ENCODE measurements at places on chromosomes 12 and 14.

DNA sequence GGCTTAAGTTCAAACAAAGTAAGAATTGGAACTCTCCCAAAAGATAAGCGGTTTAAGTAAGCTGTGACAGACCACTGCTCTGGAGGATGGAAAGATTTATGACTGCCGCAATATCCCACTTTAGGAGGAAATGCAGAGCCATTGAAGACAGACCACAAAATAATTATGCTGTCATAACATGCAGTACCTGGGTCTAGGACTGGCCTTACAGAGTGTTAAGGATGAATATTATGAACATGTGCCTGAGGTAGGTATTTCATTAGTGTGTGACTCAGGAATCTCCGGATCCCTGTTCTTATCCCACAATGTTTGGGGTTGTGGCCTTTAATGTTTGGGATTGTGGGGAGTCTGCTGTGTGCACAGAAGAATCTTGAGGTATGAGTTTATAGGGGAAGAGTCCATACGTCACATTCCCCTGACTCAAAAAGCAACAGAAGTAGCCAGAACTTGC lies 114.9 kb downstream of the SAMD4A start:
- no peak for DNase-seq

DNA sequence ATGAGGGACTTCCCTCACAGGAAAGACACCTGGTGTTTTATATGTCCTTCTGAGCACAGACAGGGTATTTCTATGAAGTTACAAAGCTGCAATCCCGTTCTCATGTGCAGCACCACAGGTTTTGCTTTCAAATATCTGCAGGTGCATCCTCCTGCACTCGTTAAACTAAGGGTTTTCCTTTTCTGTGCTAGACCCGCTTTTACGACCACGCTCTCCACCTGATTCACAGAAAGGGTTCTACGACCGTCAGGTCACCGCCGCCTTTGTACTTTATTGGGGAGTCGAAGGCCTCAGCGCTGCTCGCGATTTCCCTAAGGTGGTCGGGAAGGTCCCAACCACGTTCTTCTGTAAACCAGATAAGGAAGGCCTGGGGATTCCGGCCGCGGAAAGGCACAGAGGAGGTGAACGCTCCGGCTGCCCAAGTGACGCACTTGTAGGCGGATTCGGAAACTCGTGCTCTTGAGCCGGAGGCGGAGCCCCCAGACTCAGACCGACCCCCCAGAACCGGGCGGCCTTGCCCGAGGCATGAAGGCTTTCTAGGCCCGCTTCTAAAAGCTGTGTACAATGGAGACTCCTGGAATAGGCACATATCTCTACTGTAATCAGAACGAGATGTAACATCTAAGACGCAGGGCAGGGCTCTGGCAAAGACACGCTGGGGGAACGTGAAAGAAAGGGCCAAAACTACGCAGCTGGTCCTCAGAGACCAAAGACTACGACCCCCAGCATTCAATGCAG lies 995 bp upstream of the HSP90B1 start:
- DNase-seq = peak; percentile 90

- DNase-seq = no peak
Measured at GRCh38 chr12:57498132-57498502, 10.2 kb downstream of the MARS1 start.

DNA sequence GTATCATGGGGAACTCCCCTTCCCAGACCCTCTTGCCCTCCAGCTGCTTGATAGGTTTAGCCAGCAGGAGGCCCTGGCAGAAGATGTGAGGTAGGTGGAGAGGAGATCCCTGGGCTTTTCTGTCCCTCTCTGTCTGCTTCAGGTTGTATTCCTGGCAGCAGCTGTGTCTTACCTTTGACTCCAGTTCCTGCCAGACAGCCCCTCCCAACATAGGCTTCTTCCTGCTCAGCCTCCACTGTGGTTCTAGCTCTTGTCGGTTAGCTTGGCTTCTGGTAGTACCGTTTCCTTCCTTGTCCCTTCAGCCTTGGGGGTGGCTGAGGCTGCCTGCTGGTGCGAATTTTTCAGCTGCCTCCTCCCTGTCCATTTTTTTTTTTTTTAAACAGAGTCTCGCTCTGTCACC lies 215.7 kb upstream of the CRY1 start:
- peak; percentile 20 for DNase-seq

- no peak for DNase-seq
Measured at GRCh38 chr12:92339198-92339821, 193.7 kb upstream of the BTG1 start.

DNA sequence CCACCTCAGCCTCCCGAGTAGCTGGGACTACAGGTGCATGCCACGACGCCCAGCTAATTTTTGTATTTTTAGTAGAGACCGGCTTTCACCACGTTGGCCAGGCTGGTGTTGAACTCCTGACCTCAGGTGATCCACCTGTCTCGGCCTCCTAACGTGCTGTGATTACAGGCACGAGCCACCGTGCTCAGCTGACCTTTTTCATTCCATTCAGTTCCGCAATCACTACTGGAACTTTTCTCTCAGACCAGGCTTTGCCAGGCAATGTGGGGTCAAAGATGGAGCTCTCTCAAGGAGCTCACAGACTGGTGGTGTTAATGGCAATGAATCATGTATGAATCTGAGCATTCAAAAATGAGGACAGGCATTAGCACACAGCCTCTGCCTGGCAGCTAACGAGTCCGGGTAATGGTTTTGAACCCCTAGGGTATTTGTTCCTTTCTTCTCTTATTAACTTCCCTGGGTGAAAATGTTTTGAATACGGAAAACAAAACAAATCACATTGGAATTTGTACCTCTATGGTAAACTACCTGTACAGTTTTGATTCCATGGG lies 9.4 kb upstream of the TCHP start:
- DNase-seq = no peak

- DNase-seq = no peak
Measured at GRCh38 chr12:45720069-45720468, 9.4 kb upstream of the ARID2 start.

- DNase-seq = no peak
Measured at GRCh38 chr14:21236948-21237797, 32.1 kb downstream of the HNRNPC start.

DNA sequence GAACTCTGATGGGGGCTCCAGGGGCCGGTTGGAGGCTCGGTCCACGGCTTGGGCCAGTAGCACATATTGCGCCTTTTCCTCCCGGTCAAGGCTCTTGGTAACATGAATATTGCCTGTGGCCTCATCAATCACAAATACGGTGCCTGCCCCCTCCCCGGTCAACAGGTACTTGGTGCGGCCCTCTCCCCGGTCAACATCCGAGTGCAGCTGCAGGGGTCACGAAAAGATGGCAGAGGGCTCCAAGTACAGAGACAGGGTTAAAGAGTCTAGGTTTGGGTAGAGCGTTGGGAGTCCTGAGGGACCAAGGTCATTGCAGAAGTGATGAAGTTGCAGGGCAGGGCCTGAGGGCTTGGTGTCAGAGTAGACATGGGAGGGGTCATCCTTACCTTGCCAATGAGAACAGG lies 2.2 kb downstream of the CDH24 start:
- DNase-seq = no peak

DNA sequence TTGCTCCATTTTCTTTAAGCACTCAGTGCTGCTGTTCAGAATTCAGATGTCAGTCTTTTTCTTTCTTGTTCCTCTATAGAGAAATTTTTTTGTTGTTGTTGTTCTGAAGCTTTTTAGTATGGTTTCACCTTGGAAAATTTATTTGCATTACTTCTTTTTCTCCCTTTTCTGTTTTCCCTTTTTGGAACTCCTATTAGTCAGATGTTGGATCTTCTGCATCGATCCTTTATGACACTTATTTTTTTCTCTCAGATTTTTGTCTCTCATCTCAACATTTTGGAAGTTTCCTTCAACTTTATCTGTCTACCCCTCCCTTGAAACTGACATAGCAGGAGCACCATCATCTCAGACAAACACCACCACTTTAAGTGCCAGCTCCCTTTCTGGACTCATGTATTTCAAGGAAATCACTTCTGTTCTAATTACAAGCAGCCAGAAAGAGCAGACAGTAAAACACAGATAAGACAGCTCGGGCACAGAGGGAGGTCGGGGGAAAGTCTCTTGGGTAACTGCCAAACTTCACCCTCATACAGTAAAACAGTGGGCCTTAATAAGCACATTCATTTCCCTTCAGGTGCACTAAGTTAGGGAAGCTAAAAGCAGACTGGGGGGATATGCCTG lies 222.7 kb upstream of the PLXNC1 start:
- no peak for DNase-seq

DNA sequence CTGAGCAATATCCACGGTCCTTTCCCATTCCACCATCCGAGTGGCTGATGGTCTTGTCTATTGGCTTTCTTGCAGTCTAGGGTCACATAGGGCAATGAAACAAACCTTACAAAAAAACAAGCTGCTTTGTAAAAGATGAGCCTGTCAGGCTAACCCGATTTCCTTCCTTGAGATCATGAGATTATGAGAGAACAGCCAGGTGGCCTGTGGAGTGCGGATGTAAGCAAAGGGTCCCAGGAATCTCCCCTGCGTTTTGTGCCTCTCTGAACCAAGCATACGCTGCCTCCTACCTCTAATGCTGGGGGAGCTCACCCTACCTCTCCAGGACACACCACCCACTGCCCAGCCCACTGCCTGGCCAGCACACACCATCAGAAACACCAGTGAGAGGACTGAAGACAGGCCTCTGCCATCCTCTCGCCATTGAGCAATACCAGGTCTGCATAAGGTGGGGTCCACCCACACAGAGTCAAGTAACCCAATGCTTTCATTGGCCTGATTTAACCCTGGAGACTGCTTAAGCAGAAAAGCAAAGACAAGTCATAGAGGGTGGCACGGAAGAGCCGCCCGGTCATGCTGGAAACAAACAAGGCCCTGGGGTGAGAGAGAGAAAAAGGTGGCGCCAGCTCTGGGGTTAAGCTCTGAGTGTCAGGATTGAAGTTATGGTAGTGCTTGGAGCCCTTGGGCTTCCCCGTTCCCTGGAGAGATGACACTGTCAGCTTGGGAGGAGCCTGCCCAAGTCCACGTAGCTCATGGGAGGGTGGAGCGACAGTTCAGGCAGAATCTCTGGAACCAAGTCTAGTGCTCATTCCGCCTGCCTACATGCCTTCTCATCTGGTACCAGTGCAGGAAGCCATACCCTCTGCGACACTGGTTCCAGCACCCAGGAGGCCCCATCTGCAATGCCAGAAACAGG lies 46.6 kb downstream of the CALM1 start:
- peak; percentile 7 for DNase-seq

DNA sequence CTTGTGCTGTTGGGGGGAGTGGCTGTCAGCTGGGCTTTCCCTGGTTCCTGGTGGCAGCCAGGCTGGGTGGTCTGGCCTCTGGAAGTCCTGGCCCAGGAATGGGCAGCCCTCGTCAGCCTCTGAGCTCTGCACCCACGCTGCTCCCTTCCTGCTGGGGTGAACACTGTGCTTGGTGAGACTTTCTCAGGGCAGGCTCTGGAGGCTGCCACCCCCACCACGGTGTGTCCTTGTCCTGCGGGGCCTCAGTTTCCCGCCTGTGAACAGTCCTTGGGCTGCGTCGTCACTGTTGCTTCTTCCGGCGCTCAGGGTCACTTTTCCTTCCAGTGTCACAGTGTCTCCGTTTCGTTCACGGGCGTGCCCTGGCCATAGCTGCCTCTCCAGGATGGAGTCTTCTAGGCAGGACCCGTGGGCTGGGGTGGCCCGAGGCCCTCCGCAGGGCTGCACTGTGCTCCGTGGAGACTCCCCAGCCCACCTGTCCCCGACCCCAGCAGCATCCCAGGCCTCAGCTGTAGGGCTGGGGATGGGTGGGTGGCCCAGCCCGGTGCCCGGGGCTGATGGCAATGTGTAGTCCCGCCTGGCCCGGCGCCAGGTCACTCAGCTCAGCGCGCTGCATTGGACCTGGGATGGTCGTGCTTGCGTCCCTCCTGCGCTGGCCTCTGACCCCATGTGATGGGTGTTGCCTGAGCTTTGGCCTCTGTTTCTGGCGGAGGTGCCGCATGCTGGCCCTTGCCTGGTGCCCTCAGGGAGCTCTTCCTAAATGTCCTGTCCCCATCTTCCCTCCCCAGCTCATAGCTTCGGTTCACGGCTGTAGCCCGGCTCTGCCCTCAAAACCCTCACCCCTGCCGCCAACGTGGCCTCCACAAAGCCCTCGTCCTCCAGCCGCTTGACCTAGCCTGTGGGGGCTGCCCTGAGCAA lies 6.8 kb downstream of the KIF26A start:
- no peak for DNase-seq

DNA sequence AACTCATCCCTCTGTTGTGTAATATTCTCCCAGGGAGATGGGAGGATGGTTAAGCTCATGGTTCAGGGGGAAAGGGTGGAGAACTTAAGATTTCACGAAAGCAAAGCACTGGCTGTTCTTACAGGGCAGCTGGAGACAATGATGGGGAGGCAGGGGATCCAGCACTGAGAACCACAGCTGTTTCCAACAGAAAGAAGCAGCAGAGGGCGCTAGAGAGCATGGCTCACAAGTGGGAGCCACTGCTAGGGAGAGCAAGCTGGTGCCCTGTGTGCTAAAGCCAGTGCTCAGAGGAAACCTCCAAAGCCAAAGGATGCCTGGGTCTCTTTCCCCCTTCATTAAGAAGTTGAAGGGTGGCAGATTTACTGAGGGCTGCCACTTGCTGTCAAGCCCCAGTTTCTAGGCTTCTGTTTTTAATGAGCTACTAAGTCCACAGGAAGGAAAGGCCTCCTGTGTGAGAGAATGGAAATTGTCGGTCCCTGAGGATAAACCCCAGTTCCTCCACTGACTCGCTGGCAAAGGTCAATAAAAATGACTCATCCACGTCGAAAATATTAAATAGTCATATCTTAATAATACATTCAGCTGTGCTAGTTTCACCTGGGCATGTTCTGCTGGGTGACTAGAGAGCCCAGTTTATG lies 199.7 kb downstream of the ANO2 start:
- DNase-seq = peak; percentile 67

GRCh38 chr14:102733326-102733725 lies 43.9 kb upstream of the TRAF3 start:
- DNase-seq = no peak

- DNase-seq = no peak
Measured at GRCh38 chr12:6834873-6835272, 5.9 kb upstream of the GNB3 start.

DNA sequence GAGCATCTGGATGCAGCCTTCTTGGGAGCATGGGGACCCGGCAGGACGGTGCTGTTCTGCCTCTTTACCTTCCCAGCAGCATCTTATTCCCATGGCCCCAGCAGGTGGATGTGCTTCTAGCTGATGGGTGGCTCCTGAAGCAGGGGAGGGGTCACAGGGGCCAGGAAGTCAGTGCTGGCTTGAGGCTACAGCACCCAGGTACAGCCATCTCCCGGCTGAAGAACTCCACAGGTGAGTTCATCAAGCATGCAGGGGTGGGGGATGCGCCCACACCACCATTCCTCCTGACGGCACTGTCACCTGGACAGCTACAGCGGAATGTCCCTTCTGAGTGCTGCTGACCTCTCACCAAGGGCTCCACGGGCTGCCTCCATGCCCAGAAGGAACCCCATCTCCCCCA lies 57.3 kb downstream of the BCL11B start:
- DNase-seq = no peak

GRCh38 chr12:14614704-14615121 lies 47.0 kb upstream of the PLBD1 start:
- no peak for DNase-seq

GRCh38 chr12:129202109-129202814 lies 349.0 kb downstream of the GLT1D1 start:
- no peak for DNase-seq

DNA sequence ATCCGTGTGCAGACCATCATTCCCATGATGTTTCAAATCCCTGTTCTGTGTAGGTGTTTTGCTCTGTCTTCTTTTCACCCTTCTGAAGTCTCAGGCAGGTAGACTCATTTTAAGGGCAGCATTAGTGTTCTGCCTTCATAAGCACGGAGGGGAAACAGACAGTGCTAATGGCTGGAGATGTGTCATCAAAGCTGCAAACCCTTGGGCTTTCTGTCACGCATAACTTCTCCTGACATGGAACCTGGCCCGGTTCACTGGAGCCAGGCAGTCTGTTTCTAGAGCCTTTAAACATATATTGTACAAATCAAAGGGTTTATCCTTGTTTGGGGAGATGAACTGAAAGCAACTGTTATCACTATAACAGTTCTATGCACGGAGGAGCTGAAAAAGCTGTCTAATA lies 141.4 kb downstream of the TMEM132D start:
- no peak for DNase-seq
